ENCODE measurements at places on chromosomes 16 and 17.

DNA sequence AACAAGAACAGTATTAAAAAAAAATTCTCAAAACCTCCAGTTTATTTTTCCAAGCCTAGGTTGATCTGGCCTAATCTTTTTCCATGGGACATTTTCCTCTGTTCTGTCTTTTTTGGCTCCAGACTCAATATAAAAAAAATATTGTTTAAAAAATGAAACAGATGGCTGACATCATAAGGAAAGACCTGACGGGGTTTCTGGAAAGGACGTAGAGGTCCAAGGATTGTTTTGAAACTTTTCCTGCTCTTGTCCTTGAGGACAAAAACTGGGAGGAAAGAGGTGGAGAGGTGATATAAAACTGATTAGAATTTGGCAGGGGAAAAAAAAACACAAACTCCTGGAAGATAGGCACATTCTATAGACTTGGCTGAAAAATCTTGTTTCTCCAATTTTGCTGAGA lies 211.4 kb upstream of the CDH11 start:
- no peak for DNase-seq

GRCh38 chr16:11572301-11572995 lies 14.3 kb downstream of the LITAF start:
- peak; percentile 31 for DNase-seq

- DNase-seq: peak; percentile 56
Measured at GRCh38 chr17:66829386-66829864, 5.5 kb upstream of the CACNG5 start.

DNA sequence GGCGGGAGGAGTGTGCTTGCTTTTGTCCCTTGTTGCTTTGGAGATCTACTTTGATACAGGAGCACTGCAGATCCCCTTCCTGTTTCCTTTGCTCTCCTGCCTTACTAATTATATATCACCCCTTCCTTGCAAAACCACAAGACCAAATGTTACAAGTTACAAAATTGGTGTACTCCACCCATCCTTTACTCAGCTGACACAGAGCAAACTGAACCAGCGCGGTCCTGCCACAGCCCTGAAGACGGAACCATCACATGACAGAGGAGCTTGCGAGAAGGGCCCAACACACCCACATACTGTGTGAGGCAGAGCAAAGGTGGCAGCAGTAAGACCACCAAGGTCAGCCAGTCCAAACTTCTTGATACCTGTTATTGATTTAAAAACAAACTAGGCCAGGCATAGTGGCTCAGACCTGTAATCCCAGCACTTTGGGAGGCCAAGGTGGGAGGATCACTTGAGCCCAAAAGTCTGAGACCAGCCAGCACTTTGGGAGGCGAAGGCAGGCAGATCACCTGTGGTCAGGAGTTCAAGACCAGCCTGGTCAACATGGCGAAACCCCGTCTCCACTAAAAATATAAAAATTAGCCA lies 33.2 kb downstream of the CYTH1 start:
- peak; percentile 63 for DNase-seq

GRCh38 chr16:15598648-15599190 lies 44.2 kb downstream of the MARF1 start:
- DNase-seq: no peak

DNA sequence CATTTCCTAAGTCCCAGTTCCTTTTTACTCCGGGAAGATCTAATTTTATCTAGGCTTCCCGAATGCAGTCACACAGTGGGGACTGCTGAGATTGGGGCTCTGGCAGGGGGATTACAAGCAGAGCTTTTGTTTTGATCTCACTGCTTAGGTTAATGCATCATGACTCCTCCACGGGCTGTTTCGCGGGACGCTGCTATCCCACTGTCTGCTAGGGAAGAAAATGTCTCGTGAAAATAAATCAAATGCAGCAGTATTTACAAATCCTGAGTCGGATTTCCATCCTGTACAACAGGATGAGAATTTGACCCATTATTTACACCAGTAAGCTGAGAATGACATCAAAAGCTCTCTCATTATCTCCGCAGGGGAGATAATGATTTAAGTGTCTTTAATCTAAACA lies 83.8 kb downstream of the CDH11 start:
- peak; percentile 73 for DNase-seq

DNA sequence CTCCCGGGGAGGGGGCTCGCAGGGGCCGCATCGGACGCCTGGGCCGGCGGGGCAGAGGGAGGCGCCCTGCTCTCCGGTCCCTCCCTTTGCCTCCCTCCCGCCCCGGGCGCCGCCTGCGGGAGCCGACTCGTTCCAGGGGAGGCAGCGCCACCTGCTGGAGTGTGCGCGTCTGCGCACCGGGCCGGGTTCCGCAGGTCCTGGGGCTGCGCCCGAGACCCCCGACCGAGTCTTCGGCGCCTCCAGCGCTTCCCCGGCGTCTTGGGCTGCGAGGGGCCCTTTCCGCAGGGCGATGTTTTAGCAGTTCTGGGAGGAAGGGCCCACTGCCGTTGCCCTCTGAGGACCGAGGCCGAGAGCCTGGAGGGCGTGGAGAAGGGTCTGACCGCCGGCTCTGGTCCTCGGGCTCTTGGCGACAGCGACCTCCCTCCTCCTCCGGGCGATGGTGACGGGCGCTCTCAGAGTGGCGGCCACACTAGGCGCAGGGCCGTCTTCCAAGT lies 106.3 kb downstream of the SEC14L1 start:
- DNase-seq: peak; percentile 93

DNA sequence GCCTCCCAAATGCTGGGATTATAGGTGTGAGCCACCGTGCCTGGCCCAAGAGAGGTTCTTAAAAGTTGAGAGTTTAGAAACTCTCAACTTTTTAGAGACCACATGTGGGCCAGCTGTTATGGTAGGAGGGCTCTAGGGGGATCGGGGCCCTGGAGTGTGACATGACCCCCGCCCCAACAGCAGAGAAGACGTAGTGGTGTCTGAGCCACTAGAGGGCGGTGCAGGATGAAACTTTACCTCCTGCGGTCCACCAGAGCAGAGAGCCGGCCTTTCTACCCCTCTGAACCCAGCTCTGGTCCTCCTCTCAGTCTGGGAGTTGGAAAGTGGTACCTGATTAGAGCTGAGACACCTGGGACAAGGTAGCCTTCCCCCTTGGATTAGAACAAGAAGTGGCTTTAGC lies 7.4 kb downstream of the CDK5RAP3 start:
- DNase-seq: peak; percentile 87

GRCh38 chr17:58452738-58453137 lies 35.4 kb upstream of the RNF43 start:
- DNase-seq: no peak

DNA sequence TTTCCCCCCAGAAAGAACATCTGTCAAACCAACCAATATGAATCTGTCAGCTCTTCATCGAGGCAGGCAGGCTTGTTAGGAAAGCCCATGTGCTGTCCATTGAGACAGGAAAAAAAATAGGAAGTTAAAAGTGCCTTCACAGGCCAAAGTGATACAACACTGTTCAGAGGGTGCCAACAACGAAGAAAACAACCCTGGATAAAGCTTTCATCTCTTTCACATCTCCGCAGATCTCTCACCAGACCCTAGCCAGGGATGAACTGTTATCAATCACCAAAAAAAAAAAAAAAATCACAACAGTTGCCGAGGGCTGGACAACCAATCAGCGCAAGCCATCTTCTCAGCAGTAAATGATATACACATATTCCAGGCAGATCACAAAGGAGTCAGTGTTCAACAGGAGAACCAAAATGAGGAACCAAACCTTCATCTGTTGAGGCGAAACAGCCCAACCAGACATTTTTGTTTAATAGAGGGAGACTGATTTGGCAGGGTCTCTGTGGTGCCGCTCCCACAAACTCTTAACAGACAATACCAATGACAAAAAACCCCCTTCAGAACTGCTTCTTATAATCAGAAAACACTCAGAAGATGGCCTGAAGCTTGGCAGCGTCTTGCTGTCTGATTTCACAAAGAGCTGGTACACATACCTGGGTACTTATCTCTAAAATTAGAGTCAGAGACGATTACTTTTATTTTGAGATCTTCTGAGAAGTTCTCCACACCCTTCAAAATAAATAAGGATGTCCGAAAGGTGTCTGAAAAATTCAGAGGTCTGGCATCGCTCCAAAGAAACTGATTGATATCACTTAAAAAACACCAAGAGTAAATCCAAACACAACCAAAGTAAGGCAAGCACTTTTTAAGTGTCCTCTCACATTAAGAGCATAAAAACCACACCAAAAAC lies 1.8 kb downstream of the MAP3K14 start:
- DNase-seq: no peak

DNA sequence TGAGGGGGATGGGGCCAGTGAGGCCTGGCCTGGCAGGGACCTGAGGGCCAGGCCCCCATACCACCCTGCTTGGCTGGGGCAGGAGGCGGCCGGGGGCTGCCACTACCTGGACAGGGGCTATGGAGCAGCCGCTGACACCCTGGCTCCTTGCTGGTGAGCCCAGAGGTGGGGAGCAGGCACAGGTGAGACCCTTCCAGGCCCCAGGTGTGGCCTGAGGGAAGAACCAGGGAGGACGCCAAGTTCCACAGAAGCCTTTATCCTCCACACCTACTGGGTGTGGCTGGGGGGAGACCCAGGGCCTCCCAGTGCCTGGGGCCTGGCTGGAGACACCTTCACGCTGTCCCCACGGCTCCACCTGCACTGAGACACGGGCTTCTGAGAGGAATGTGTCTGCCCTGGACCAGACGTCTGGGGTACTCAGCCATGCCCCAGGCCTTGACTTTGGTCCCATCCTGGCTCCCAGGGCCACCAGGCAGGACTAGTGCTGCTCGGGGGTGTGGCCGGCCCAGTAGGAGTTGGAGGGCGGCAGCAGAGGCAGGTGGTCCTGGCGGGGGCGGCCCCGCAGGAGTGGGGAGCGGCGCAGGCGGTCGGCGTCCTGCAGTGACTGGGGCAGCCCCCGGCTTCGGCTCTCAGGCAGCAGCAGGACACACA lies 4.7 kb downstream of the SLC22A31 start:
- DNase-seq: no peak

DNA sequence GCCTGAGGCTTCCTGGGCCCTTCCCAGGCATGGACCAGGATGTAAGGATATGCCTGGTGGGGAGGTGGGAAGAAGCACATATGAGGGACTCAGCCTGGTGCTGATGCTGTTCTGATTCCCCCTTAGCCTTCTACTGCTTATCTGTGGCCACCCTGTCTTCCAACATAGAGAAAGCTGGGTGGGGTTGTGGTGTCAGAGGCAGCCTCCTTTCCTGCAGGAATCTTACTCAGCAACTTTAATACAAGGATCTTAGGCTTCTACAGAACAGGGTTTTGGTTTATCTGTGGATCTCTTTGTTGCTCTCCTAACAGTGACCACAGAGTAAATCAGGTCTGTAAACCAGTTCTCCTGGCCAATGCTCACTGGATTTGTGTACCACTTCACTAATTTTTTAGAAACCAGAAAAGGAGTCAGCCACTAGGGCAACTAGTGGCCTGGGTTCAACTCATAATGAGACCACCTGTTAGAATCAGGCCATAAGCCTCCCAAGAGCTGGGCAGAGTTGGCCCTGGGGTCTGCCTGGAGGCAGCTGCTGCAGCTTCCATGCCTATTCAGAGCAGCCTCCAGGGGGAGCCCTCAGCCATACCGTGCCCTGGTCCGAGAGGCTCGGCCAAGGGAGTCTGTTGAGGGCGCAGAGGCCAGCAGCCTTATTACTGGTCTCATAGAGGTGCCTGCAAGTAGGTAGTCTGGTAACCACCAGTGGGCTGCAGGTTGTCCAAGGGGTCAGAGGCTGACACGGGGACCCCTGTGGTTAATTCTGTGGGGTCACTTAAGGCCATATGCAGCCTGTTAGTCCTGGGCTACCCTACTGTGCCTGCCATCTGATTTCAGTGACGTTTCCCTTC lies 7.1 kb downstream of the HAS3 start:
- peak; percentile 39 for DNase-seq

- no peak for DNase-seq
Measured at GRCh38 chr17:29709866-29710519, 87.3 kb upstream of the CORO6 start.

GRCh38 chr16:1080801-1081733 lies 8.5 kb downstream of the SSTR5 start:
- DNase-seq: peak; percentile 72

GRCh38 chr17:65109990-65110680 lies 27.0 kb upstream of the RGS9 start:
- no peak for DNase-seq

DNA sequence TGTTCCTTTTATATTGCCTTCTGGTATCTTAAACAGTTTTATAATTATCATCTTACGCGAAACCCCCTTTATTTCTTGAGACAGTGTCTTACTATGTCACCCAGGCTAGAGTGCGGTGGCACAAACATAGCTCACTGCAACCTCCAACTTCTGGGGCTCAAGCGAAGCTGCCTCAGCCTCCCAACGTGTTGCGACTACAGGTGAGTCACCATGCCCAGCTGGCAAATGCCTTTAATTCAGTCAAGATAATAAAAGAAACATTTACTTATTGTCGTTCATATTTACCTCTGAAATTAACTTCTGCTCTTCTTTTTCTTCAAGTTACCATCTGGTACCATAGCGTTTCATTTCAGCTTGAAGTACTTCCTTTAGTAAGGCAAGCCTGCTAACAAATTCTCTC lies 43.9 kb downstream of the FBXL20 start:
- peak; percentile 22 for DNase-seq

DNA sequence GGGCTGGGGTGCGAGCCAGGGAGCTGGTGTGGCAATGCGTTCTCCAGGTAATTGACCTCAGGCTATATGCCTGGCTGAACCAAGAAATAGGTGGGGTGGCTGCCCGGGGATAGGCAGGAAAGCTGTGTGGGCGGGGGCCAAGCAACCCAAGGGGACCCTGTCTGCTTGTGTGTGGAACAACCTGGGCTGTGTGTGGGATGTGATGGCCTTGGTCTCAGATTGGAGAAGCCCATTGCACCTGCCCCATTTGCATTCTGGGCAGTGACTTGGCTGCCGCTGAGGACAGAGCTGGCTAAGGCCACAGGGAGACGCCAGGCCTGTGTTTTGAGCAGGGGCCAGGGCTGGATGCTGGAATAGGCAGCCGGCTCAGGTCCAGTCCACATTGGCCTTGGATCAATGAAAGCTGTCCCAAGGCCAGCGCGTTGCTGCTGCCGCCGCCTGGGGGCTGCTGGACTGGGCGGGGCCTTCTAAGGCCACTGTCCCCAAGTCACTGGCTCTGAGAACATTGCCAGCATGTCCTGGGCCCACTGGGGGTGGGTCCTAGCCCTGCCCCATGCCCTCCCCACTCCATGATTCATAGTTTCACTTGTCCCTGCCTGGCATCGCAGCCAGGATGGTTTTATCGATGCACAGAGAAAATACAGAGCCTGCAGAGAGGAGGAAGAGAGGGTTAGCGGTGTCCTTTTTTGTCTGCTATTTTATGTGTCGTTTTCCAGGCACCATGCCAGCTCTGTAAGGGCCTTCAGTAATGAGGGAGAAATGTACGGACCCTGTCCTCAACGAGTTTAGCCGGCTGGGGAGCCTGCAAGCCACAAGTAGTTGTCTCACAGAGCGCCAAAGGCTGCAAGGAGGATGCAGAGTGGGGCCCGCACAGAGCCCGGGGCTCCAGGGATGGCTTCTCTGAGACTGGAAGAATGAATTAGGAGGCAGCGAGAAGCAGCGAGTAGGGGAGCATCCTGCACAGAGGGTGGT lies 43.9 kb downstream of the NKD1 start:
- DNase-seq: peak; percentile 74

- DNase-seq: no peak
Measured at GRCh38 chr16:29745853-29746345, at the start of gene C16orf54. Gene C16orf54, minus strand, starts transcription at chr16:29745990. Its CDS starts 1,039 bp downstream, at chr16:29744951.

- DNase-seq: no peak
Measured at GRCh38 chr17:67982686-67983382, 13.4 kb downstream of the C17orf58 start.

GRCh38 chr16:85806539-85806938 lies 7.0 kb downstream of the COX4I1 start:
- DNase-seq: no peak
